ENCODE measurements at places on chromosomes 16 and 17. TPM values are rescaled to one million over a fixed set of nuclear protein-coding genes. Genes with fewer than 3 reads are reported as not detected.

GRCh38 chr16:66399031-66399430 lies 28.1 kb upstream of the BEAN1 start:
- no peak for DNase-seq

GRCh38 chr16:23207485-23207884 lies 24.9 kb downstream of the SCNN1G start:
- DNase-seq: no peak

Gene C17orf67
- total RNA-seq: 10.7 TPM

Gene BBS2
- total RNA-seq: 66.0 TPM

Gene FOXN1
- total RNA-seq: not detected

Gene PRKCA
- 45.2 TPM for total RNA-seq
